ENCODE measurements at places on chromosomes 1 and 21.

DNA sequence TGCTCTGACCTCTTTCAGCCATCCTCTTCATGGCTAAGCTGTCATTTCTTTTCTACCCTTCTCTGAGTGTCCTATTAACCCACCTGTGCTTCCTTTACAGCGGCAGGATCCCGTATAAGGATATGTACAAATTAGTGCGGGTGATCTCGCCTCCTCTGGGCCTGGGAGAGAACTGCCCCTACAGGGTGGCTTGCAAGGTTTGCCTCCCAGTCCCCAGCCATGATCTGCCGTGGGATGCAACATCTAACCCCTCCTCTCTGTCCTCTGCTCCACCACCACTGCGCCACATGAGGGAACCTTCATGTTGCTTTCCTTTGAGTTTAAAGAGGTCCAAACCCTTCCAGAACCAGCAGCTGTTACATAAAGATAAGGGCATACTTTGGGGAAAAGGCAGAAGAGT lies 282.2 kb downstream of the ZNF648 start:
- no peak for DNase-seq

- no peak for DNase-seq
Observed at GRCh38 chr1:246680696-246681130, 43.5 kb upstream of the SCCPDH start.

GRCh38 chr1:168235548-168235885 lies 9.7 kb downstream of the SFT2D2 start:
- DNase-seq, result no peak

- no peak for DNase-seq
Observed at GRCh38 chr1:68800182-68800581, 303.3 kb upstream of the DEPDC1 start.

GRCh38 chr1:86888327-86888726 lies 25.6 kb downstream of the SELENOF start:
- no peak for DNase-seq

DNA sequence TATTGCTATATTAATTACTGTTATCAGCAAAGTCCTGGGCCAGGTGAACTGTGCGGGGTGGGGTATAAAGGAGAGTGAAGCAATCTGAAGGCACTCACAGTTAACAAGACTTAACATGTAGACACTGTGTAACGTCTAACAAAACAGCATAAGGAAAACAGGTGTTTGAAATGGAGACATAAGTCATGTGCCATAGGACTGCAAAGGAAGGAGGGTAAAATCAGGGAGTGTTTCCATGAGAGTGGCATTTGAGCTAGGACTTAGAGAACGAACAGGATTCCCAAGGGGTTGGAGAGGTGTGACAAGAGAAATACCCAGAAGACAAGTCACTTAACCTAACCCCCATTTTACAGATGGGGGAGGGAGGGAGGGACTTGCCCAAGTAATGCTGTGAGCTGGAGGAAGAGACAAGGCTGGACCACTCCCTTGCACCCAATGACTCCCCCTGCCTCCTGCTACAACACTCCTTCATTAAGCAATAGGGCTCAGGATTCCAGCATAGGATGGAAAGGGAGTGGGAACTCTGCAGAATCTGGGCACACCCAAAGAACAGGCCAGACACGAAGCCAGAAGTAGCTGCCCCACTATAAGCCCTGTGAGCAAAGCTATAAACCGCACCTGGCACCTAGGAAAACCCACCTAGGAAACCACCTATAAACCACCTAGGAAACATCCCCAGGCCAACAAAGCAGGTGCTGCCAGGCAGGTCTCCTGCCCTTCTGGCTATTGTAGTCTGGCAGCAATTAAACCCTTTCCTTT lies 6.6 kb downstream of the PEF1 start:
- no peak for DNase-seq

GRCh38 chr21:19266636-19267035 lies 863.1 kb upstream of the TMPRSS15 start:
- DNase-seq, result no peak

DNA sequence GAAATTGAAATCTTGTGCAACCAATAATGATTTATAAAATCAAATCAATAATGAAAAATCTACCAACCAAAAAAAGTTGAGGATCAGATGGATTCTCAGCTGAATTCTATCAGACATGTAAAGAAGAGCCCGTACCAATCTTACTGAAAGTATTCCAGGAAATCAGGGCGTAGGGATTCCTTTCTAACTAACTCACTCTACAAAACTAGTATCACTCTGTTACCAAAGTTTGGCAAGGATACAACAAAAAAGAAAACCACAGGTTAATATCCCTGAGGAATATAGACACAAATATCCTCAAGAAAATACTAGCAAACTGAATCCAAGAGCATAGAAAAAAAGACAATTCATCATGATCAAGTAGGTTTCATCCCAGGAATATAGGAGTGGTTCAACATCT lies 52.8 kb upstream of the ADGRL4 start:
- no peak for DNase-seq

DNA sequence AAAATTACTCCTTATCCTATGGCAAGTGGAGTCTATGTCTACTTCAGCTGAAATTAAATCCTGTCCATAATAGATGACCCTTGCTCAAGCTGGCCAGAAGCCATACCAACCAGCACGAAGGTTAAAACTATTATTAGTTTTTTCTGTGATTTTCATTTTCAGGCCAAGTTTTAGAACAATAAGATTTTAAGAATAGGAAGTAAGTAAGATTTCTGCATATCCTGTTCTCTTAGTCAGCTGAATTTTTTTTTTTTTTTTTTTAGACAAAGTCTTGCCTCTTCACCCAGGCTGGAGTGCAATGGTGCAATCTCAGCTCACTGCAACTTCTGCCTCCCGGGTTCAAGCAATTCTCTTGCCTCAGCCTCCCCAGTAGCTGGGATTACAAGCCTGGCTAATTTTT lies 6.1 kb upstream of the RBP7 start:
- no peak for DNase-seq
